ENCODE measurements at places on chromosomes 5 and 9.

GRCh38 chr9:79061752-79062616 lies 509.8 kb upstream of the TLE4 start:
- DNase-seq = no peak

- no peak for DNase-seq
Observed at GRCh38 chr5:53318303-53318702, 162.1 kb upstream of the FST start.

DNA sequence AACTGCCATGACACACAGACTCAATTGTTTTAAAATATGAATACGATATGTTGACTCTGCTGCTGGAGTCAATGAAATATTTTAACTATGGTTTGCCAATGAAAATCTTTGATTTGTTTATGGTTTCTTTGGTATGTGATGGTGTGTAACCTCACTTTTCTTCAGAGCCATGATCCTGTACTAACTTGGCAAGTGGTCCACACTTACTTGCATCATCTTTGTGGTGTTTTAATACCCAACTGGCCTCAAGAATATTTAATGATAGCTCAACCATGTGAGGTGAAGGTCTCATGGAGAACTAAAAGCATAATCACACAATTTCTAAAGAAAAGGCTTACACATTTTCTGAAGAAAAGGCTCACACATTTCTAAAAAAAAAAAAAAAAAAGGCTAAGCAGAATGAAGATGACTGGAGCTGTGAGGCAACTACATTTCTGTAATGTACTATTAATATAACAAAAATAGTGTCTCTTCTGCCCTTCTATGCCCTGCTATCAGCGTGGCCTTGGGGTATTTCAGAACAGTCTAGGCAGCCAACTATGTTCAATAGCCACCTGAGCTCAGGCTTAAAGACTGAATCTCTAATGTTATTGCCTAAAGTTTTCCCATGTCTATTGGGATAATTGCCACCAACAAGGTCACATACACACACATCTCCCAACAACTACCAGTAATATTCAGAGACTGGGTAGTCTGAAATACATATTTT lies 395.0 kb downstream of the MLLT3 start:
- DNase-seq = no peak

GRCh38 chr9:24624481-24624880 lies 78.8 kb upstream of the IZUMO3 start:
- no peak for DNase-seq

- DNase-seq = peak; percentile 35
Observed at GRCh38 chr9:2622461-2623287, 1.1 kb downstream of the VLDLR start.

- no peak for DNase-seq
Observed at GRCh38 chr5:160347448-160347847, 23.0 kb downstream of the C1QTNF2 start.

GRCh38 chr5:132774406-132774805 lies 2.6 kb downstream of the SEPTIN8 start:
- no peak for DNase-seq

GRCh38 chr9:33750839-33751339 lies 44.5 kb upstream of the PRSS3 start:
- no peak for DNase-seq

GRCh38 chr5:57662991-57663390 lies 180.4 kb upstream of the ACTBL2 start:
- no peak for DNase-seq

DNA sequence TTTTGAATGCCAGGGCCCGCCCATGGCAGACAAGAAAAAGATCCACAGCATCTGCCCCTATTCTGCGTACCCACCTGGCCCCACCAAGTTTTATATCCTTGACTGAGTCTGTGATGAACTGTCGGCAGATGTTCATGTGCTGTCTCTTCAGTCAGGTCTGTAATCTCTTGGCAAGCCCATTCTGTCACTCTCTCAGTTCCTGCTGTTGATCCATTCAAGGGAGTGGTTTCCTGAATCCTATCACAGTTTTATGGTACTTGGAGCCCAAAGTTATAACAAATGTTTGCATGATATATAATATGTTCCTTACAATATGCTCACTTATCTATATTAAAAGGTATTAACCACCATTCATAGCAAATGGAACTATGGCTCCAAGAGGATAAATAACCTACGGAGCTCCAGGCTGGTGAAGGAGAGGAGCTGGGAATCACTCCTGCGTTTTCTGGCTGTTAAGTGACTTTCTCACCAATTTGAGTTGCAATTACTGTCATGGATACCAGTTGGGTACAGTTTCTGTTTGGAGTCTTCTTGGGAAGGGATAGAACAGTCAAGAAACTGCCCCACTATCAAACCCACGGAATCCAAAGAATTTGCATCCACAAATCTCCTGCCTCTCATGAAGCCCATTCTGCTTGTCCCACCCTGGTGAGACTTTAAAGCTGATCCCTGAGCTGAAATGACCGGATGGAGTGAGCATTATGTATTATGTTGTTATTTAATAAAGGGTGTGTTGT lies 103.4 kb upstream of the SPRY4 start:
- no peak for DNase-seq

DNA sequence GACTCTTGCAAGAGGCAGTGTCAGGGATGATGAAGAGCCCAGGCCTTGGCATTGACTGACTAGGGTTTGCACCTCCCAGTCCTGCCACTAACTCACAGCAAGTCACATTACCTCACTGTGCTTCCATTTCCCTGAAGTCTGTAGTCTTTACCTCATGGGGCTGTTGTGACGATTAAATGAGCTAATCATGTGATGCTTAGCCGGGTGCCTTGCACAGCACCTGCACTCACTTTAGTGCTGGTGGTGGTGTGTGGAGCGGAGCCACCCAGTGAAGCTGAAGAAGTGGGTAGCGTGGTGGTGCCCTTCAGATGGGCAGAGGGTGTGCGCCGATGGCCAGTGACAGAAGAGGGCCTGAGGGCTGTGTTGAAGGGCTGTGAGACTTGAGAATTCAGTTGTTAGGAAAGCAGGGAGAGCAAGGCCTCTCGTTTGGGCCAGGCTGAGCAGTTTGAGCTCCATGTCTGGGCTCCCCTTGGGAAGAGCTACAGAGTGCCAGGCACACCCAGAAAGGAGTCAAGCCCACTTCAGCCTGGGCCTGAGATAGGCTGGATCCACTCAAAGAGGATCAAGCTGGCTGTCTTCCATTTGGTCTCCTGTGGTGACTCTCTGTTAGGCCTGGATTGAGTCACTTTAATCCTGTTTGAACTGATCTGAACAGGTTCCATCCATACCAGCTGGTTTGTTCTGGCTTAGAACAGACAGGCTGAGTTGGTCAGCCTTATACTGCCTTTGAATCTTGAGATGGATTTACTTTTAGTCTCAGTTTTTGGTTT lies 42.5 kb downstream of the RALGPS1 start:
- DNase-seq = no peak

DNA sequence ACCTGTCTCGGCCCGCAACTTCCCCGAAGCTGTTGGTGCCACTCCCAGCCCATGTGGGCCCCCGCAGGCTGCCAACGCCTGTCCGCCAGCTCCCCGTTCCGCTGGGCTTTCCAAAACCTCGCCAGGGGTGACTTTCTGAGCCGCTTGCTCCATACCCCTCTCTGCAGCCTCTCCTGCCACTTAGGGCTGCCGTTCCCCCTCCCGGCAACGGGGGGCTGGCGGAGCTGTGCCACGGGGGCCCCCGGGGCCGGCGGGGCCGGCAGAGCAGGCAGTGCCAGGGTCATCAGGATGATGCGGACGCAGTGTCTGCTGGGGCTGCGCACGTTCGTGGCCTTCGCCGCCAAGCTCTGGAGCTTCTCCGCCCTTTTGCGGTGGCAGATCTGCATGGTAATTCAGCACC lies 40.8 kb downstream of the FCHO2 start:
- no peak for DNase-seq

DNA sequence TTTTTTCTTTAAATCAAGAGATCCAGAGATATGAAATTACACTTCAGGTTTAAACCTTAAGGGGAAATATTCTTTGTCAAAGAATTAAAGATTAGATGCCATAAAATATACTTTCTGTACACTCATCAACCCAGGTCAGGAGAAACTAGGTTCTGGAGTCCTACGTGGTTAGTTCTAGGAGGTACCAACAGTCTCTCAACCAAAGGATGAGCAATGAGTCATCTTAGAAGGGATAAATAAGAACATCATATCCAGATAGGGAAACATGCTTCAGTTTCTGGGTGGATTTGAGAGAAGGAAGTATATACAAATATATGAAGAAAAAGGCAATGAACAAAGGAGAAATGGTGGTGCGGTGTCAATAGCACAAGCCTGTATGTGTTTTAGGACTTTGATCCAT lies 98.2 kb downstream of the CSNK1G3 start:
- no peak for DNase-seq

DNA sequence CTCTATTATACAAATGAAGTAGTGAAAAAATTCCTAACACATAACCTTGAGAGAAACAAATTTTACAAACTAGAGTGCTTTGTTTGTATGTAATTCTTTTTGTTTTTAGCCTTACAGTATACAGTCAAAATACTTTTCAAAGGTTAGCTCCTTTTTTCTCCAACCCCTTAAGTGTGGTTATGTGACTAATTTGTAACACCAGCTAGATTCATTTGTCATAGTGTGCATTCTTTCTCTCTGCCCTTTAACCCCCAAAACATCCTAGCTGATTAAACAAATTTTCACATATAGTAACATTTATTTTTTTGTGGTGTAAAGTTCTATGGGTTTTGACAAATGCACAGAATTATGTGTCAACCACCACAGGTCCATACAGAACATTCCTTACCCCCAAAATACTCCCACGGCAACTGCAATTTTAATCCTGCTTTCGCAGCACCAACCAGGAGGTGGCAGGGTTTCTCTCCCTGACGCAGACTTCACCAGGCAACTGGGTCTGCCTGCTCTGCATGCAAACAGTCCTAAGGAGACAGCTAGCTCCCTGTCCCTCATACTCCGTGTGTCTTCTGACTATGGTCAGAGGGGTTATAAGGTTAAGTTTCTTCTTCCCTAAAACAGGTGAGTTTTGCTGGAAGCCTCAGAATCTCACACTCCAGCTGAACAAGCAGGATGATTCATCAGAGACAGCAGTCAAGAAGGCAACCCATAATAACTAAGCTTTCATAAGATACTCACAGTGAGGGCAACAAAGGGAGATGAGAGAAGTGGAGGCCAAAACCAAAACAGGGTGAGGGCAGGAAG lies 44.5 kb upstream of the NR5A1 start:
- DNase-seq = no peak

GRCh38 chr9:115010874-115011273 lies 80.5 kb upstream of the TNFSF8 start:
- DNase-seq = no peak

GRCh38 chr5:135385576-135385975 lies 13.5 kb downstream of the MACROH2A1 start:
- DNase-seq = no peak

DNA sequence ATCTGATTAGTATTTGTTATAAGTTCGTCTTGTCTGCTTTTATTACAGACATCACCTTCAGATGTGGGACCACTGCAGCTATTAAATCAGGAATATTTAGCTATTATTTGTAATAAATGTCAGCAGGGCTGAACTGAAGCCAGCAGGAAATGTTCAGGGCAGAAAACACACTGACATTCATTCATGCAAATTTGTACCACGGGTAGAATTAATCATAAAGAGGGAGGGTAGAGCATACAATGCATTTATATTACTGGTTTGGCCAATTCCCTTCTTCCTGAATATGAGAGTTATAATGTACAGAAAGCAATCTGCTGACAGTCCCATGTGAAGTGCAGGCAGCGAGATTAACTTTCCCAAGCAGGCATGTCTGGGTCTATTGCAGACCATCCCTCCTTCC lies 117.3 kb upstream of the NUDT12 start:
- DNase-seq = no peak

GRCh38 chr5:177547736-177548135 lies 6.6 kb downstream of the FAM193B start:
- DNase-seq = no peak

GRCh38 chr9:136605988-136606660 lies 56.6 kb upstream of the EGFL7 start:
- DNase-seq = no peak

DNA sequence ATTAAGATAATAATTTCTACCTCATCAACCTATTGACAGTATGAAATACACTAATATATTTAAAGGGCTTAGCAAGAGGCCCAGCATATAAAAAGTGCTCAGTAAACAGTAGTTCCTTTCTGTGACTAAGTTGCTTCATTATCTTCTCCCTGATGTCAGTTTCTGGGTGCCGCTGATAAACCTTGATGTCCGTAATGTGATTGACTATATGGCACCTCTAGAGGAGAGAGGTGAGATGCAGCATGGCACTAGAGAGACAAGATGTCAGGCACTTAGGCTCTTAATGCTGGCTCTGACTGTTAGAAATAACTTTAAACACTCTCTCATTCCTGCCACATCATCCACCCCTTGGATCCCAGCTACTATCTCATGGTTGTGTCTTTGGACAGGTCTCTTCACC lies 455.9 kb upstream of the KLF4 start:
- DNase-seq = no peak

DNA sequence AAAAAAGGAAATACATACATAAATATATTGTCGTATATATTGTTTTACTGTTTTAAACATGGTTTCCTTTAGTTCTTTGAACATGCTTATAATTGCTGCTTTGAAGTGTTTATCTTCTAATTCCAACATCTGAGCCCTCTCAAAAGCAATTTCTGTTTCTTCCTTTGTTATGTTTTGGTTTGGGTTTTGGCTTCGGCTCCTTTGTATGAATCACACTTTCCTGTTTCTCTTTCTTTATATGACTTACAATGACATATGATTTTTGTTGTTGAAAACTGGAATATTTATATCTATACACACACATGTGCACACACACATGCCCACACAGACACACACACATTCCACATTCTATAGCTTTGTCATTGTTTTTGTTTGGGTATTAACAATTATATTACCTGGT lies 1206.7 kb downstream of the CDH12 start:
- no peak for DNase-seq

- DNase-seq = no peak
Observed at GRCh38 chr5:142016556-142016955, 3.7 kb upstream of the GNPDA1 start.

DNA sequence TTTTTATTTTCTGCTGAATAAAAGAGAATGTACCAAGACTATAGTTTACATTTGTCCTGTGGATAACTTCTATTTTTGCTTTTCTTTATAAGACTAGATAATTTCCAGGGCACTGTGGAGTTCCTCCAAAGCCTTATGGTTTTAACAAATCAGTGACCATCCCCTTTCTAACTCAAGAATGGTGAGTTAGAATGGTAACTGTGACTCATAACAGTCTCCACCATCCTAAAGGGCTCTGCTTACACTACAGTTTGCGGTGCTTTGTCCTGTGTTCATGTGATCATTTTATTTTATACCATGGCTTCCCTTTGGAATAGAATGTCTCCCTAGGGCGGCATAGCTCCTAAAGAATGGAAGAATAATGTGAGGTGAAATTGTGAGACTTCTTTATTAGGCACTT lies 30.2 kb downstream of the WDR36 start:
- no peak for DNase-seq

DNA sequence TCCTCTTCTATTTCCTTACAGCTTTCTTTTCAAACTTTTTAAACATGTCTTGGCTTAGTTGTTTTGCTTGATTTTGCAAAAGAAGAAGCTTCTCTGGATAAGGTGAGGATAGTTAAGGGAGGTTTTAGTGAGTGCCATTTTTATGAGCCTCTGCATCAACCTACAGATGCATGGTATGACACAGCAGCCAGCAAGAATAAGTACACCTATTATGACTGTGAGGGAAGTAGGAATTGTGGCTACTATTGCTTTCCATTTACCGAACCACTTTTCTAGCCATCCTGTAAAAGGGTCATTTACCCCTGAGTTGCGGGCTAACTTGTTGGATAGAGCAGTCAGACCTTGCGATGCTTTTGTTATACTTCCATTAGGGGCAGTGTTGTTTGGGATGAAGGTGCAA lies 7.0 kb upstream of the TUT7 start:
- no peak for DNase-seq
